Activated CD4-positive, alpha-beta T cell treated with anti-CD3 and anti-CD28 coated beads, Interleukin-10, Interleukin-2, amounts not matched to agents 100 ng/mL and 50 ng/mL, durations not matched to agents 16 hours and 8 hours (primary cell): ENCODE measurements at places on chromosomes 5 and 9.

DNA sequence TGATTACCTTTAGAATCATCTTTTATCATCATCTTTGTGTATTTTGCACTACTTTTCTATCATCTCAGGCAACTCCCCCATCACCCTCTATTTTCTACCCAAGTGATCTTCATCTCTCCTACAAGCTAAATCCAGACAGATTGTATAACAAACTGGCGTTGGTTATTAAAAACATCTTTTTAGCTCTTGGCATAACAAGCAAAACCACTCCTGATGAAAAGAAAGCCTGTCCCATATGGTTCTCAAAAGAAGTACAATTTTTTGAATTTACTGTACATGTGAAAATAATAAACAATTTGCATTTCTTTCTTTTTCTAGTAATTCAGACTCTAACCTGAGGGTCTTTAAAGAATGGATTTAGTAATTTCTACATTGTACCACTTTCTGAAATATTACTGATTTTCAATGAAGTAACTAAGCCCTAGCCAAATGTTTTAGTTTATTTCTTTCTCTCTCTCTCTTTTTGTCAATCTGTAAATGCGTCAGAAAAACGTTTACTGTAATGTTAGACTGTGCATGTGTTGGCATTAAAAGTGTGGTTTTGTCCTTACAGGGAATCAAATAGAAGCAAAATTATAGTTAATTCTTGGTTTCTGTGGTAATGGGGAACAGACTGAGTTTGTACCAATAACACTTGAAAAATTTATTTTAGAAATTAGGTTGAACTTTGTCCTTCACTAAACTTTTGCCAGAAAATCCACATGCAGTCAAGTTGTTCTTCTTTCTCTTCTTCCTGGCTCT, 52.5 kb upstream of the RPS23 start:
- DNase-seq, result no peak

DNA sequence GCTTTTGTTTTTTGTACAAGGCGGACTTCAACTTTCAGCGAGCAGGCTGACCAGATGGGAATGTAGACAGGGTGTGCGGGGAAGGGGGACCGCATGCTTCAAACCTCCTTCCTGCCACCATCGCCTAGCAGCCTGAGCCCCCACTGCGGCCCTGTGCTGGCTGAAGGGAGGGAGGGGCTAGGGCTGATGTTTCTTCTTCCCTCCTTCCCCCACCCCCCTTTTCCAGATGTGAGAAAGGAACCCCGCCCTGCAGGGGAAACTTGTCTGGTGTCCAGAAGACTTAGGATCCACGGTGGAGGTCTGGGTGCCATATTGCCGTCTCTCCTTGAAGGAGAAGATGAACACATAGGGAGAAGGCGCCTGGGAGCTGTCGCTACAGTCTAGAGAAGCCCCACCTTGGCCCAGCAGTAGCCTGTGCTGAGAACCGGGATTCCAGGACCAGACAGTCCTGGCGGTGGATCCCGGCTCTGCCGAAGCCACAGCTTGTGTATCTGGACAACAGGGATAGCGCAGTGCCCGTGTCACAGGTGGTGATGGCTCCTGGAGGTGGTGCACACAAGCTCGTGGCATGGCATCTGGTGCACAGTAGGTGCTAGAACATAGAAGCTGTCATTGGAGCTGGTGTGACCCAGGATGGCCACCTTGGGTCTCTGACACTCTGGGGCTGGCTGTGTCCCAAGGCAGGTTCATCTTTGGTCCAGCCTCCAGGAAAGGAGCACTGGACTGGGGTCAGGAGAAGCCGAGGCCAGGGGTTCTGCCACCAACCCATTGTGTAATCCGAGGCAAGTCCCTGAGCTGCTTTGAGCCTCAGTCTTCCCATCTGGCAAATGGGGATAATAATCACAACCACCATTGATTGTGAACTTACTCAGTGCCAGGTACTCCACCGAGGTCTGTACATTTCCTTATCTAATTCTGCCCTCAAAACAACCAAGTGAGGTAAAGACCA, 205.6 kb downstream of the C9orf50 start:
- DNase-seq, result no peak

DNA sequence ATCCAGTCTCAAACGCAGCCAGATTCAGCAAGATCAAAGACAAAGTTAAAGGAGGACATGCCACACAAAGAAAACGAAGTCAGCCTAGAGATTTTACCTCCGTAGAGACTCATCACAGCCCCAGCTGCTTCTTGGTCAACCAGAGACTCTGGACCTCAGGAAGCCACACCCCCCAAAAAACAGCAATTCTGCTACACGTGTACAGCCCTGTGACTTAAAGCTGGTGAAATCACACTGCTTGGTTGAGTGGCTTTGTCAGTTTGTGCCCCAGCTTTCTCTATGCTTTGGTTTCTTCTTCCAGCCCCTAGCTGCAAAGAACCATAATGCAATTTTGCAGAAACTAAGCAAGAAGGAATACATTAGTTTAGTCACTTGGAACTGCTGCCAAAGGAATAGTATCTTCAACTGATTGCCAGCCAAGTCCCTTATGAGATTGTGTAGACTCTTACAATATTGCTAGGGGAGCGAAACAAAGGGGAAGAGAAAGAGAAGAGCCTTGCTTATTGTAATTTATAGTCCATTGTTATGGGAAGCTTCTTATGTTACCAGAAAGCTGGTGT, 158.8 kb upstream of the ZNF462 start:
- no peak for DNase-seq

DNA sequence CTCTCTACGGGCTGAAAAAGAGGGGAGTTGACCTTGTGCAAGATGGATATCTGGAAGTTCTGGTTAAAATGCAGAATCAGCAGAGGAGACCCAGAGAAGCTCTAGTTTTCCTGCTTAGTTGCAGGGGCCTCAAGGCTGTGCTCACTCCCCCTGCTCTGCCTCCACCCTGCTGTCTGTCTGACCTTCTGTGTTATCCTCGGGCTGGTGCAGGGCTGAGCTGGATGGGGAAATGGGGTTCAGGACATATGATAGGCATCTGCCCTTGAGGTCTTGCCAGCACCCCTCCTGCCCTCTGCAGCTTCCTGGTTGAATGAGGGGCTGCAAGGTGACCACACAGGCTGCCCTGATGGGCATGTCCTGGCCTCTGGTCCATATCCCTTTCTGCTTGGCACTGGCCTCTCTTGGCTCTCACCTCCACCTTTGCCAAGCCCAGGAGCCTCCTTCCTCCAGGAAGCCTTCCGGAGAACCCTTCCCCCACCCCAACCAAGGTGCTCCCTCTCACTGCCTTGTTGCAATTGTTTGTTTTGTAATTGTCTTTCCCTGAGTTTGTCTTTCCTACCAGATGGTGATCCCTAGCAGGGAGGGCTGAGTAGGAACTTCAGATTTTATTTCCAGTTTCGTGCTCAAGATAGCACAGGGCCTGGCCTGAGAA, 1.3 kb downstream of the TMEM268 start:
- no peak for DNase-seq

- DNase-seq, result no peak
Observed at GRCh38 chr9:18611971-18612370, 138.0 kb downstream of the ADAMTSL1 start.

DNA sequence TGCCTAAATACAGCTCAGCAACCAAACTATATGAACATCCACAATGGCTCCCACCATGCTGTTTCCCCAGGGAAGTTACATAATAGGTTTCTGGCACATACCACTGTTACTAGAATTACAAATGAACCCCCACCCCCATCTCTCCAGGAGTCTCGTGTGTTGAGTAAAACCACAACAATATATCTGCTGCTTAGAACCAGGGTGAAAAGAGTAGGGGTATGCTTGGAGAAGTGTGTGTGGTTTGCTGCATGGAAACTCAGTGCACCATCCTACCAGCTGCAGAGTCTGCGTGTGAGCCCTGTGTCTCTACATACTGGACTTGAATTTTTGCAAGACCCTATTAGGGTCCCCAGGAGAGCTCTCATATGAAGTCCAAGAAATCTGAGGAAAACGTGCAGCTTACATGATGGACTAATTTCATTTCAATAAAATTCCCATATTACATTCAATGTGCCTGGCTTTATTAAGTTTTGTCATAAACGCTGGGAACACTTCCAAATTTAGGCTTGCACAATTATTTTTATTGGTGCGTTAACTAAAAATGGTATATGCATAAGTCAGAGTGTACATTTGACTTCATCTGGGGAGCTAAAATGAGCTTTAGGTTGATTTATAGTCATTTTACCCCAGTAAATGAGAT, 104.5 kb upstream of the NFIB start:
- no peak for DNase-seq

GRCh38 chr5:99815-100214, 7.8 kb downstream of the PLEKHG4B start:
- no peak for DNase-seq

GRCh38 chr5:122155546-122155945, 26.2 kb downstream of the ZNF474 start:
- DNase-seq, result no peak

DNA sequence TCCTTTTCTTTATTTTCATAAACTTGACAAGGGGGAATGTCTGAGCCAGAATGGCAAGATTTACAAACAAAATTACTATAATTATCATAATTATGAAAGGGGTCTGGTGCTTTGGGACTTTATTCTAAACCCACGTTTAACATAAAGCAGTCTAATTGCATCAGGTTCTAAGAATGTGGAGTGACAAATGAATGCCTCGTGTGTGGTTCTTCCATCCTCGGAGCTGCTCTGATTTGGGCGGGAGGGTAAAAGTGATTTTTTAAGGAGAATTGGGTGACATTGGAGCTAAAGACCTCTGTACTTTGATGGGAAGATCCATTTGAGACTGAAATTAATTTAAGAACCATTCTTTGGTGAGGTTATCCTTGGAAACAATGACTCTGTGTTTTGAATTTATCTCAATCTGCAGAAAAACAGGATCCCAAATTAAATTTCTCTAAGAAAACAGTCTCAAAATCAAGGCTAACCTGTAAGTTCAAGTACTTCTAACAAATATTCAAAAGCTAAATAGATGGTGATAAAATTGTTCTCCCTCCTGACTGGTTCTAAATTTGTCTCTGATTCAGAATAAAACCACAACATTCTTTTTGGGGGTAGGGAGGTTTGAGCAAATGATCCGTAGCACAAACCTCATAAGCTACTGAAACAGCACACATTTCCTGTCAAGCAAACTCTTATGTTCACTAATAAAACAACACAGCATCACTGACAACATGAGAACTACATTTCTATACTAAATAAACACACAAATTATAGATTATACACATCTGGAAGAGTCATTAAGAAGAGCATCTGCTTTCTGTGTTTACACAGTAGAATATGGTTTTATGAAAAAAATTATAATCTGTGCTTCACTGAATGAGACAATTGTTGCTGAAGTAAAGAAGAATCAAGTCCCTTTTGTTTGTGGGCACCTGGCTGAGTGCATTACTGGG, 85.5 kb downstream of the DCP2 start:
- DNase-seq, result peak; percentile 80

DNA sequence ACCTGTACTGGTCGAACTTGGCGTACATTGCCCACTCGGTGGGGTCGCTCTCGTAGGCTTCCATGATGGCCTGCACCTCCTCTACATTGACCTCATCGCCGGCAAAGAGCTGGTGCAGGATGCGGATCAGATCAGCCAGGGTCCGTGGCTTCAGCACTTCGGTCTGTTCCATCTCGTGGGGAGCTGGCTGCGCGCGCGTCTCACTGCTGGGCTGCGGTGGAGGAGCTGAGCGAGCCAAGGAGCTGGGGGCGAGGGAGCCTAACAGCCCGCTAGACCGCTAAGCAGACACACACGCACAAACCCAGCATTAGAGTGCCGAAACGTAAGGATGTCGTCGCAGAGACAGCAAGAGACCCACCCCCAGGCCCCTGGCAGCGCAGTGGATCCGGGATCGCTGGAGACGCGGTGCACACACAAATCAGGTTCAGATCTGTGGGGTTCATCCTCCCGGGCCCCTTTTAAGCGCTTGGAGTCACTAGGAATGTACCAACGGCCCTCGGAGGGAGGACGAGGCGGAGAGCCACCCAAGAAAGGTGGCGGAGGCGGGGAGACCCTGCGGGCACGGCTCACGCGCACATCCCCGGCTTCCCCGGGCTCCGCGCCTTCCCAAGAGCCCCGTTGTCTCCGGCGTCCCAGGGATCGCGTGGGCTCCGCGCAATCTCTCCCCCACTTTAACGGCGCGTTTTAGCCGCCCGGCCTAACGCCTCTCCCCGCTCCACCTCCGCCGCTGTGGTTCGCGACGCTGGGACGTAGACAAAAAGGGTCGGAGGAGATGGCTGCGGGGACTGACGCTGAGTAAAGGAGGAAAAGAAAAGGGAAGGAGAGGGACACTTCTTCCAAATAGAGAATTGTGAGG, at the start of gene CDO1:
Gene CDO1 (minus strand): TSS at position 434 of the 856 bp plus-strand sequence. CDS start 262 bp downstream, at position 172.
- DNase-seq, result peak; percentile 20

DNA sequence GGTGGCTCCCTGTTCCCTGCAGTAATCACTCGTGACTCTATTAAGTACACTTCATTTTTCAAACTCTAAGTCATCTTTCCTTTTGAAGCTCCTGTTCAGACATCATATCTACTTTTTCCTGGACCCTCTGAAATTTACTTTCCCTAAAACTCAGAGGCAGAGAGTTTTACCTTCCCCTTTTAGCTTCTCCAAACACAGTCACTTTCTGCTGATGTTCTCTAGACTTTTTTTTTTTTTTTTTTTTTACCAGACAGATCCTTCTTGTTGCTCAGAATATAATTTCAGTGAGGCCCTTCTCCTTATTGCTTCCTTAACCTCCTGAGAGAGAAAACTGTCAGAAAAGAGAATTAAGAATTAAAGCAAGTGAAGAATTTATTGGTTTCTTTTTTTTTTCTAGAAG, 86.6 kb upstream of the LRRTM2 start:
- DNase-seq, result no peak

GRCh38 chr9:105148328-105149006, 96.0 kb upstream of the SLC44A1 start:
- DNase-seq, result no peak

DNA sequence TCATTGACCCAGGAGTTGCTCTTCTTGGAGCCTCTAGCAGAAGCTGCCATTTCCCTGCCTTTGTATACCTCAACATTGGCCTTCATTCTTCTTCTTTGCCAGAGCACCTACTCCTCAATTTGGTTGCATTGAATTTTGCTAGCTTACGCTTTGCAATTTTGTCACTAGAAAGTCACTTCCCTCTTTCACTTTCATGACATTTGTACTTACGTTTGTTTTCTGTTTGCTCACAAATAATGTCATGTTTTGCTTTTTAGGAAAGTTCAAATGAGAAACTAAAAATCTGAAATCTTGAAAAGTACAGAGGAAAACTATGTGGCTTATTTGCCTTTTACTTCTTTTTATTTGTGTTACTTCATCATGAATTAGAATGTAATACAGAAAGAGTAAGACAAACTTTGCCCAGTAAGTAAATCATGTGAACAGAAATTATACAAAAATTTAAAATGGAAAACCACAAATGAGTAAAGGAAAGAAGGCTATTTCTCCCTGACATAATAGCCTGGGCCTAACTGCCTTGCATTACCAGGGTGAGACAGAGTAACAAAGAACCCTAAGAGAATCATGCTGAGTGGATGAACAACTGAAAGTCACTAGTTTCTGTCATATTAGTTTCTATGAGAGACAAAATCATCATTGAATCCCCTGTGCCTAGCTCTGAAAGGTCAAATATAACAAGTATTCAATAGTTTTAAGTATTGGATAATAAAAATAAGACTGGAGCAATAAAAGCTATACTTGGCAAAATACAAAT, 7.4 kb upstream of the IFNA1 start:
- DNase-seq, result no peak

DNA sequence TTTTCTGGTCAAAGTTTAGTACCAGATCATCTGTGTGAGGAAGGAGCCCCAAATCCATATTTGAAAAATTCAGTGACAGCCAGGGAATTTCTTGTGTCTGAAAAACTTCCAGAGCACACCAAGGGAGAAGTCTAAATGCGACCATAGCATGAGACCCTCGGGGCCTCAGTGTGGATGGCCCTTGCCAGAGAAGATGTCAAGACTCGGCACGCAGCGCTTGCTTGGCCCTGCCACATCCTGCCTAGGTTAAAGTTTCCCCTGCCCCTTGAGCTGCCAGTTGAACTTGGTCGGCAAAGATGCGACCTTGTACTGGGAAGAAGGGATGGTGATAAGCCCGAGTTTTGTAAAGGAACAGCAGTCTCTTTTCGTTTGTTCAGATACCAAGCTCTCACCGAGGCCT, 65.8 kb downstream of the IL31RA start:
- DNase-seq, result no peak
